ENCODE measurements at places on chromosomes 2 and 18.

DNA sequence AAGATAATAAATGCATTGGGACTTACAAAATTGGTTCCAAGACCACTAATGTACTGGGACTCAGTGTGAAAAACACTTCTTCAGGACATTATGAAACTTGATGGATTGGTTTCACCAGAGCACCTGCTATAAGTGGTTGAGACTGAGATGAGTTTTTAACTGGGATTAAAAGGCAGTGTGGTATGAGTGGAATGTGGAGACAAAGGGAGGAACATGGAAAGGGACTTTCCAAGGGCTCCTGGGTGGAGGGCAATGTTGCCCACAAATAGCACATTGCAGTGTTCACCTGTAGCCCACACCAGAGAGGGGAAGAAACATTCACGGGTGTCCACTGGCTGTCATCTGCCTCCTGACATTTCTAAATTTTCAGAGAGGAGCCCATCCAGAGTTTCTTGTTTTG lies 253.3 kb upstream of the TANK start:
- DNase-seq: no peak

DNA sequence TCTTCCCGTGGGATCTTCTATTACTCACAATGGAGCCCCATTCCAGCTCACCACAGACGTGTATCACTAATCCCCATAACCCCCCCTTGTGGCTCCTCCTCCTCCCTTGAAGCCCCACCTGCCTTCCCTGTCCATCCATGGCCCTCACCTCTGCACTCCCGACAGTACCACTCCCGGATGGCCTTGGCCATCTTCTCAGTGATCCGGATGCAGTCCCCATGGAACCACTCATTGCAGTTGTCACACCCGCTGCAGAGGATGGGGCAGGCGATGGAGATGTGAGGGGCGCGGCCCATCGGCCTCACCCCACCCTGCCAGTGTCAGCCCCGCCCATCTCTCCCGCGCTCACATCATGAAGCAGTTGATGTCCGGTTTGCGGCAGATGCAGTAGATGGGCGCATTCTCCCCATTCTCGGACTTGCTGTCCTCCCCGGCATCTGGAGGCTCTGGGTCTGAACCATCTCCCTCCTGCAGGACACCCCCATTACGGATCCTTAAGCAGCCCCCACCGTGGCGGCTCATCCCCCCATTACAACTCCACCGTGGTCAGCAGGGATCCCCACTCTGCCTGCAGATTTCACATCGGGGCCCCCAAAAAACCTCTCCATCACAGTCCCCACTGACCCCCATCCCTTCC lies 983 bp downstream of the CXXC1 start:
- no peak for DNase-seq

DNA sequence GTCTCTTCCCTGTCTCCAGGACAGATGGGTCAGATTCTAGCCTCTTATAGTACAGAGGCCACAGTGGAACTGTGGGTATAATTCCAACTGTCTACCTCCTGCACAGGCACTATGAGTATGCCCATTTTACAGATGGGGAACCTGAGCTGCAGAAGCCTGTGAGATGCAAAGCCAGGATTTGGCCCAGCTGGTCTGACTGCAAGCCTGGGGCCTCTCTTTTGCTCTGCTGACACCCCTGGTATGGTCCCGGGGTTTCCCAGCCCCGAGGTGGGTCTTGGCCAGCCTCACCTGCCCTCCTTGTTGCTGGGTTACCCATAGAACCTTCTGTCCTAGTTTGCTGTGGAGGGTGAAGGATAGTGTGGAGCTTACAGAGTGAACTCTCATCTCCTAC lies 9.8 kb downstream of the HS6ST1 start:
- DNase-seq: no peak

GRCh38 chr2:129361688-129362087 lies 617.8 kb upstream of the RAB6C start:
- DNase-seq: no peak

- DNase-seq: no peak
Measured at GRCh38 chr18:34203866-34204265, 20.8 kb downstream of the NOL4 start.

- no peak for DNase-seq
Measured at GRCh38 chr2:169480079-169480465, 778 bp downstream of the BBS5 start.

DNA sequence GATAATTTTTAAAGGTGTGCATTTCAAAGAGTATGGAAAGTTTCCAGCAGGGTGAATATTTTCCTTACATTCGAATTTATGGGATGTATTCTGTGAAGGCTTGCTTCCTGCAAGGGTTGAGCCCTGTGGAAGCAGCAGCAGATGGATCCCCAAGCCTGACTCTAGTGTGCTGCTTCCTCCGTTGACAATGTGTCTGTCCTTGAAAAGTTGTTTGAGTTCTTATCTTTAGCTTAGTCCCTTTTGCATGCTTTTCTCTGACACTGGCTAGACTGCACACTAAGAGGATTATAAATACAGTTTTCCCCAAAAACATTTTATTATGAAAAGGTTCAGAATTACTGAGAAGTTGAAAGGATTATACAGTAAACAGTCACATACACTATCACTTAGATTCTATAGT lies 86.3 kb downstream of the CEP192 start:
- no peak for DNase-seq

- no peak for DNase-seq
Measured at GRCh38 chr2:100230754-100231153, 88.4 kb upstream of the AFF3 start.

- DNase-seq: no peak
Measured at GRCh38 chr2:235505181-235505741, 11.4 kb downstream of the AGAP1 start.

GRCh38 chr18:35099911-35100310 lies 58.7 kb downstream of the MAPRE2 start:
- no peak for DNase-seq

GRCh38 chr2:127057371-127058245 lies 49.3 kb downstream of the BIN1 start:
- DNase-seq: no peak

DNA sequence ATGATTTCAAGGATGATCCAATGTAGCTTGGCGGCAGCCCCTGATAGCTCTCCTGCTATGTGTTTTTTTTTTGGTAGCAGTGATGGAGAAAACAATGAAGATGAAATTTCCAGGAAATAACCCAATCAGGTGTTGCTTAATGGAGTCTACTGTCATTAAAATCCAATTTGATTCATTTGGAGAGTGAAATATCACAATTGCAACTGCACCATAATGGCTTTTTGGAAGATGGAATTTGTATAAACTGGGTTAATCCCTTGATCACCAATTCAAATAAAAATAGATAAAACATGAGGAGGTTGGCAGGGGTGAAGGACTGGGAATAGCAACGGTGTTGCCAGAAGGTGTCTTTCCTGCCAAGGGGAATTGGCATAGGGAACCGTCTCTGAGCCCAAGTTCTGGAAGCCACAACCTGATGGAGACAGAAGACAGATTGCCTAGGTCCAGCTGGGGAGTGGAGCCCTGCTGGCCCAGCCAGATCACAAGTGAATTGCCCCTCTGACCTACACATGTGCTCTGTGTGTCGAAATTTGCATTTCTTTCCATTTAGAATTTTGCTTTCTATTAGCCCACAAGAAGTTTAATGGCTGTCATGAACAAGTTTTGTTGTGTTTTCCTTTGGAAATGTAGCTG lies 170.3 kb upstream of the SPRED2 start:
- no peak for DNase-seq

DNA sequence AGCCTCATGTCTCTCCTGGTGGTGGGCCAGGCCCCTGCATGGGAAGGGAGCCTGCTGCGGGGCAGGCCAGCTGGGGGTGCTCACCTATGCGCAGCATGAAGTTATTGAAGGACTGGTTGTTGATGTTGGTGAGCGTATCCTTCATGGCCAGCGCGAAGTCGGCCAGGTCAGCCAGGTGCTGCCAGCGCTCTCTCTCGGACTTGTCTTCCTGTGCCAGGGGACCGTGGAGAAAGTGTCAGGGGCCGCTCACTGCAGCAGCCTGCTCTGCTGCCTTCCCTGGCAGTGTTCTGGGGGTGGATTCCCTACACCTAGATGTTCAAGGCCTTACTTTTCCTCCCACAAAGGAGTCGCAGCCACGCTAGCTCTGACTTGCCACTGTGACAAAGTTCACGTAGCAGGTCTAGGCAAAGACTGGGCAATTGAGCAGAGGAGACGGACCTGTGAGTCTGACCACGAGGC lies 28.2 kb downstream of the CENPO start:
- no peak for DNase-seq

DNA sequence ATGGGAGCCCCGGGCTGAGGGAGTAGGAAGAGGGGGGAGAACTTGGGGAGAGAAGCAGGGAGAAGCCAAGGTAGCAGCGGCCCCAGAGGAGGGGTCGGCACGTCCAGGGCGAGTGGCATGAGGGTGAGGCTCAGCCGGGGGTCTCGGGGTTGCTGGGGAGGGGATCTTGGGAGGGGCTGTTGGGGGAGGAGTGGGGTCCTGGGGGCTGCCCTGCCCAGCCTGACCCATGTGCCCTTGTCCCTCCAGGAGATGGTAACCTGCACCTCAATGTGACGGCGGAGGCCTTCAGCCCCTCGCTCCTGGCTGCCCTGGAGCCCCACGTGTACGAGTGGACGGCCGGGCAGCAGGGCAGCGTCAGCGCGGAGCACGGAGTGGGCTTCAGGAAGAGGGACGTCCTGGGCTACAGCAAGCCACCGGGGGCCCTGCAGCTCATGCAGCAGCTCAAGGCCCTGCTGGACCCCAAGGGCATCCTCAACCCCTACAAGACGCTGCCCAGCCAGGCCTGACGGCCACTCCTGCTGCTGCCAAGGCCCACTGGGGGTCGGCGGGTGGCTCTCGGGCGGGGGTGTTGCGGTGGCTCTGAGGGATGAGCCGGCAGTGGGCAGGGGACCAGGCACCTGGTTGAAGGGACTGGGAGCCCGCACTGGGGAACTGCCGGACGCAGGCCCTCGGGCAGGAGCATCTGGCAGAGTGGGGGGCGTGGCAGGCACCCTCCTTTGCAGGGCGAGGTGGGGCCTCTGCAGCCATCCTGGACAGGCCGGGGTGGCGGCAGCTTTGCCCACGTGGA lies 9.0 kb upstream of the GAL3ST2 start:
- DNase-seq: peak; percentile 13

DNA sequence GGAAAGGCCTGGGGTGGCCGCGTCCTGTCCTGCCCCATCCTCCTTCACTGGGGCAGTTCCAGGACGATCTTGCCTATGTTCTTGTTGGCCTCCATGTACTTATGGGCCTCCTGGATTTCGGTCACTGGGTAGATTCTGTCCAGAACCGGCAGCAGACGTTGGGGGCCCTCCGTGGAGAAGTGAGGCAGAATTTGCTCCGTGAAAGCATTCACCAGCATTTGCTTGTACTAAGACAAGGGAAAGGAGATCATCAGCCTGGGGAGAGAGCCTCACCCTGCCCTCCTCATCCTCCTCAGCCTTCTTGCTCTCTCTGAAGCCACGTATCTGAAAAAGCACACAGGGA lies 1.4 kb upstream of the SF3B6 start:
- no peak for DNase-seq

DNA sequence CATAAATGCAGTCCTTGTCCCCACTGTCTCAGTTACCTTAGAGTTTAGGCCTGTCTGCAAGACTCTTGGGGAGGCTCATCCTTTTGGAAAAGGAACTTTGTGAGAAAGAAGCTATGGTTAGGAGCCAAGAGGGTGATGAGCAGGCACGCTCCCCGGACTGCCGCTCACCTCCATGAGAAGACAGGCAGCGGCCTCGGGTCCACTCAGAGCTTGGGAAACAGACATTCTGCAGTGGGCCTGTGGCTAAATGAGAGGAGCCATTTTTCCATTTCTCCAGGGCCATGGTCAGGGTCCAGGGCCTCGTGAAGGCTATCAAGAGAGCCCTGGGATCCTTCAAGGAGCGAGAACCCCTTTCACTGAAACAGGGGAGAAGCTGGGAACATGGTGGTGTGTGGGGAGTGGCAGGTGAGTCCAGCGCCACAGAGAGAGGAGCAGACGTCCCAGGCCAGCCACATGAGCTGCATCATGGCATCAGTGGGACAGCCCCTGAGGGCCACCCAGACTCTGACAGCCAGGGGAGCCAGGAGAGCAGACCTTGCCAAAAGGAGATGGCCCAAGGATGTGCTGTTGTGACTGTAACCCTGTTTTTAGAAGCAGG lies 4.0 kb upstream of the TEX51 start:
- DNase-seq: no peak

DNA sequence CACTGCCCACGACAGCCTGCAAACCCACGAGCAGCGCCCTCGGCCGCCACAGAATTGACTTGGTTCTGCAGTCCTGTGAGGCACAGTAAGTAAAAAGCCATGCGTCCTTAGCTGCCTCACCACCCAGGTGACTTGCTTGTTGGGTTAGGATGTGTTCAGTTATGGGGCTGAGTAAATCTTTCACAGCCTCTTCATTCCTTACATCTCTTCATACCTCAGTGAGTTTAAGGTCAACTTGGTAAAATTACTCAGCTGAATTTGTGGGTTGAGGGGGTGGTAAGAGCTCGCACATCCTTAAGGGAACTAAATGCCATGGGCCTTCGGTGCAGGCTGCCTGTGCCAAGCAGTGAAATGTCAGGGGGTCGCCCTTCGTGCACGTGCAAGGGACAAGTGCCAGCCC lies 165.2 kb upstream of the ALKAL2 start:
- no peak for DNase-seq

- no peak for DNase-seq
Measured at GRCh38 chr18:26579941-26580618, 31.7 kb upstream of the KCTD1 start.

DNA sequence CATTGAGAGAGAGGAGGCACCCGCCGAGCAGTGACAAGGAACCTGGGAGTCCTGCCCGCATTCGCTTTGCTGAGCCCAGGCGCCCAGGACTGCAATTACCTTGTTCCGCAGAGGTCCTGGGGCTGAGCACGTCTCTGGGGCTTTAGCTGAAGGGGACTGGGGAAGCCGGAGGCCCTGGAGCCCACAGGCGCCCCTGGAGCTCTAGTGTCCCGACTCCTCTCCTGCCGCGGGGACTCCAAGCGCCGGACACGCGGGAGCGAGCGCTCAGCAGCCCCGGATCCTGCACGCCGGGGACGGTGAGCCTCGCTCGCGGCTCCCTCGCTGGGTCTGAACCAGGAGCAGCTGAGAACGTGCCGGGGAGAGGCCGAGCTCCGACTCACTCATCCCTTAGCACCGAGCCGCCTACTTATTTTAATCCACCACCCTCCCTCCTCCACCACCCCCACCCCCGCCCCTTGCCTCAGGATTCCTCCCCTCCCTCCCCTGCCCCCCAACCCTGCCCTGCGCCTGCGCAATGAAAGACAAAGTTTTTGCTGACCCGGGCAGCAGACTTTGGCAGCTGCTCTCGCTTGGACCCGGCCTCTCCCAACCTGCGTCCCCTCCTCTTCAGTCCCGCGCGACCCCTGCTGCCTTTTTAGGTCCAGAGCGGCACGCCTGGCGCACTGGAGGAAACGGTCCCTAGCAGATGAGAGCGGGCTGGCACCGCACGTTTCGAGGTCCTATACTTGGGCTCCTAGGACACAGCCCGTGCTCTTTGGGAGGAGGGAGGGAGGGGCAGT lies at the start of gene OSR1:
Gene OSR1, minus strand, starts transcription at position 382 of the 779 bp plus-strand sequence. CDS start 4,818 bp downstream, outside the sequence.
- DNase-seq: peak; percentile 37

DNA sequence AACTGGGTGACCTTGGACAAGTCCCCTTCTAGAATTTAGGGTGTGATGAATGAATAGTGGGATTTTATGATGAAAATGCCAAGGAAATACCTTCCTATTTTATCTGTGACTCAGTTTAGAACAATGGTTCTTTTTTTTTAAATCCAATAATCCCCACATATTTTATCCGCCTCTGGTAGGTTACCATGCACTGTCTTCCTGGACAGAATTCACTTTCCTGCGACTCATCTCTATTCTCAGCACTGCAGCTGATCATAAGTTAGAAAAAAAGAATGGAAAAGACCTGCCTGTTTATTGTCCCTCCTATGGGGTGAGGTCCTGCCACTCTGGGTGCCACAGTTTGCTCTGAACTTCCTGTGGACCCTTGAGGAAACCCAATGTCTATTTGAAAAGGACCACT lies 73.1 kb downstream of the IRS1 start:
- no peak for DNase-seq

- peak; percentile 3 for DNase-seq
Measured at GRCh38 chr2:219072741-219073250, 12.1 kb upstream of the IHH start.
